ENCODE measurements at places on chromosomes 7 and 10.

DNA sequence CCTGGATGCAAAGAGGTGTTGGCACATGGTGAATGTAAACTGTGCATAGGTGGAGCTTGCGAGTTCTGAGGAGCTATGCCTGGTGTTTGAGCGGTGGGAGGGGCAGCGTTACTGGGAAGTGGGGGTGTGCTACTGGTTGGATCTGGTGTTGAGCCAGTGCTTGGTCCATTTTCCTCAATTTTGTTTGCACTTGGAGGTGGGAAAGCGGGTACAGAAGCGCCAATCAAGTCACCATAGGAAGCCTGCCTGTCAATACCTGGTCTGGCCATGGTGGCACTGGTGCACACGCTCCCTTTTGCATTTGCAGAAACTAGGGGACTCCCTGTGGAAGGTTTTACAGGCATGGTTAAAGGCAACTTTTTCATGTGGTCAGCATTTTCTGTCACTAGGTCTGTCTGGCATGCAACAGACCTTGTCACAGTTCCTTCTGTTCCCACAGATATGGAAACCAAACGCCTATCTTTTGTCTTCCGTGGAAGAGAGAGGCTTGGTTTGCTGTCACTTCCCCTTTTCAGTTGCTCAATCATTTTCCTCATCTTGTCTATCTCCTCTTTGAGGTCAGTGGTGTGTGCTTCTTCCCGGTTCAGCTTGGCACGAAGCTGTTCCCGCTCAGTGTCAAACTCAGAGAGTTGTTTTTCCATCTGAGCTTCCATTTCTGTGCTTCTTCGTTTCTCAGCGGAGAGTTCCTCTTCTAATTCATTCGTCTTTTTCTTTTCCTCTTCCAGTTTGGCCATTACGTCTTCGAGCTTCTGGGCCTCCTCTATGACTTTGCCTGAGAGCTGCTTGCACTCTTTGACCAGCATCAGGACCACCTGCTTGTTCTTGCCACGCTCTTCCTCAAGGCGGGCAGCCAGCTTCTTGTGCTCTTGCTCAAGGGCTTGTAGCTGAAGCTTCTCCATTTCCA, 81.1 kb downstream of the CTTNBP2 start:
- no peak for DNase-seq

GRCh38 chr10:92644921-92645320, 44.8 kb upstream of the HHEX start:
- no peak for DNase-seq

DNA sequence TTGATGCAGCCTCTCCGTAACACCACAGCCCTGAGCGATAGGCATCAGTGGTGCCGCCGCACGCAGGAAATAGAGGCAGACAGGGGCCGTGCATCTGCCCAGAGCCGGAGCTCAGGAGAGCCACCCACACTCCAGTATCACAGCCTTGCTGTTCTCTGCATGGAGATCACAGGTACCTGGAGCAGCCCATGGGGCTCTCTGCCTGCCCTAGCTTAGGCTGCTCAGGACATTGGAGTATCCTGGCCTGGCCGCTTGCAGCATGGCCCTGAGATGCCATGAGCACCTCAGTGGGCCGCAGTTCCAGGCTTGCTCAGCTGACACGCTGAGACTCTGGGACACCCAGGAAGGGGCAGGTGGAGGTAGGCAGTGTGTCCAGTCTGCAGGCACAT, 47.0 kb downstream of the ELFN1 start:
- DNase-seq, result no peak

- no peak for DNase-seq
These were observed 91.0 kb downstream of the MYL10 start for GRCh38 chr7:101537935-101538595.

Measured in NCI-H1092 treated with DMSO at 0.1 percent for 48 hours (cell line).